ENCODE measurements at places on chromosomes 6 and 20.

- no peak for DNase-seq
Observed at GRCh38 chr6:116406678-116407345, 36.1 kb downstream of the DSE start.

DNA sequence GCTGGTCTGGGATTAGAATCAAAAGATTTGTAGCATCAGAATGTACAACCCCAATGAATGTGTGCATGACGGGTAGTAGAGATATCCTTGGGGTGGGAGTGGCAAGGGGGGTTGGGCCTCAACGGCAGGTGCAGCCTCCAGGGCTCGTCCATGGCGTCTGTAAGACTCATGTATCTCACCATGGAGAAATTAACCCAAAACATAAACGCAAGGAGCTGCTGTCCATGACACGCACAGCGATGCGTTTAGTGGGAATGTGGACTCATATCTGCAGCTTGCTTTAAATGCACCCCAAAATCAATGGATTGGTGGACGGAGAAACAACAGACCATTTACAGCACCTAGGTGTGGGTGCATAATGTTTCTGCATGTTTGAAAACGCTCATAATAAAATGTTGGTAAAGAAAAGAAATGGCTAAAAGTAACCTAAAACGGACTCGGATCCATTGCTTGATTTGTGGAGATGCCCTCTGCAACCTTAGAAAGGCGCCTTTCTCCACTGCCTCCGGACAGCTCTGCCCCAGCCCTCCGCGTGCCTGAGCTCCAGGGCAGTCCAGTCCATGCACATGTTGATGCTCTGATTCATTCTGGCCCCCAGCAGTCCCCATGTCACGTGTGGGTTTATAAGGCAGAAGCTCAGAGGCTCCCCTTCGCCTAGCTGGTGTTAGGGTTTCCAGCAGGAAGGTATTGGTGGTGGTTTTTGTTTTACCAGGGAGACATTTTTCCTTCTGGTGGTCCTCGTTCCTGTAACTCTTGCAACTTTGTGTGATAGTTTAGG lies 24.5 kb downstream of the PYGB start:
- no peak for DNase-seq

GRCh38 chr6:4100655-4101054 lies 21.7 kb upstream of the FAM217A start:
- no peak for DNase-seq

DNA sequence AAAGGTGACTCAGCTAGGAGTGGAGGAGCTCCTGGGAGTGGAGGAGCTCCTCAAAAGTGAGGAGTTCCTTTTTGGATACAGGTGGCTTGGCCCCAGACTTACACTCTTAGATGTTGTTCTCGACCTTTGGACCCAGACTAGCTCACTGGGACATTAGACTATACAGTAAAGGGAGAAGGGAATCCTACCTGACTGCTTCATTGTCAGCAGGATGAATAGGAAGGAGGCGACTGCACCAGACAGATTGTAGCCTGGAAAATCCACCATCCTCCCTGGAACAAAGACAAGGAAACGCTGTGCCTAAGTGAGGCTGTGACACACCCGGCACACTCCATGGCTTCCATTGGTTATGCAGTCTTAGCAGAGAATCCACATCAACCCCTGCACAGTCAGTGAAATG lies at the start of gene BTNL2:
Gene BTNL2, minus strand, starts transcription at position 325 of the 400 bp plus-strand sequence. Its CDS starts 58 bp downstream, at position 267.
- no peak for DNase-seq

DNA sequence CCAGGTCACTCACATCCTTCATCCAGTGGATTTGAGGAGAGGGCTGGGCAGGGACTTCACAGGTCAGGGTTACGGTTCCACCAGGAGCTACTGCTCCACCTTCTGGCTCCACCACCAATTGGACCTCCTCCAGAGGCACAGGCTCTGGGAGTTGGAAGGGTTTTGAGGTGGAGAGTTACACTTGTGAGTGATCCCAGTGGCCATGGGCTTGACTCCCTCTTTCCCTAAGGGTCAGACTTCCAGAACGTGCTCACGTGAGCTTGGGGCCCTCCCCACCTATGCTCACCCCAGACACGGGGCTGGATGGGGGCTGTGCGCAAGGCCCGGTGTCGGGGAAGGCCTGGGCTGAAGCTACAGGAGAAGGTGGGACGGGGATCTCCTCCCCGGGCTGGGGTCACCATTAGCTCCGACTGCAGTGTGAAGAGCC lies 1.5 kb downstream of the AGER start:
- no peak for DNase-seq

- no peak for DNase-seq
Observed at GRCh38 chr6:25641377-25641776, 10.6 kb upstream of the SCGN start.

DNA sequence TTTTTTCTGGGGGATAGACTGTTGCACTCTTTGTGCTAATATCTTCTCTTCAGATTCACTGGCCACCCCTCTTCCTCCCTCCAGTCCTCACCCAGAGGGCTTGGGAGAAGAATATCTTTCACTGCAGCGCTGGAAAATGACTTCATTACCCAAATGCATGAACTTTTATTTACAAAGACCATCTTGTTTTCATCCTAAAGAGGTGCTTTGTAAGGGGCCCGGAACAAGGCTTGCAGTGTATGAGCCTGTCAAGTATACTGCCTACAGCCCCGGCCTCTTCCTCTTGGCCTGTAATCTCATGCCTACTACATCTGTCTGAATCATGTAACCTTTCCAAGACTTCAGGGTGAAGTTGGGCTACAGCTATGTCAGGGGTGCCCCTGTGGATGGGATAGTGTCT lies 554 bp upstream of the LAMA4 start:
- no peak for DNase-seq

GRCh38 chr20:55054453-55054852 lies 579.1 kb downstream of the DOK5 start:
- no peak for DNase-seq

GRCh38 chr20:37354210-37355195 lies 8.6 kb downstream of the SRC start:
- DNase-seq: no peak

- DNase-seq: peak; percentile 45
Observed at GRCh38 chr6:41546475-41546865, 289 bp downstream of the FOXP4 start.

DNA sequence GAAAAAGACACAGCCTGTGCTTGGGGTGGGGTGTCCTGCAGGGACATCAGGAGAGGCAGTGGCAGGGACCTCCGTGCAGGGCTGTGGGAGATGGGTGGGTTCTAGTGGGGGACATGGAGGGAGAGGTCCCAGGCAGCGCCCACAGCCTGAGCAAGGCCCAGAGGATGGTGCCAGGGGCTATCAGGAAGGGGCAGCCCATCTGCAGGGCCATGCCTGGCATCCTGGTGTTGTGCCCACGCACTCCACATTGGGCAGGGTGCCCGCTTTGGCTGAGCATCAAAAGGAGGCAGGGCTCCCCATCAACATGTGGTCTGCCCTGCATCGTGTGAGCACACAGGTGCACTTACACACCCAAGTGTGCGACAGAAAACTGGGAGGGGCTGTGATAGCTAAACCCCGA lies 184.3 kb upstream of the SNX9 start:
- DNase-seq: no peak

GRCh38 chr20:2210646-2211552 lies 84.9 kb upstream of the TGM3 start:
- peak; percentile 9 for DNase-seq

GRCh38 chr6:127031511-127031910 lies 87.0 kb upstream of the RSPO3 start:
- DNase-seq: no peak

GRCh38 chr6:80767808-80768207 lies 661.3 kb downstream of the BCKDHB start:
- no peak for DNase-seq

- DNase-seq: no peak
Observed at GRCh38 chr20:18971574-18971973, 158.0 kb downstream of the SCP2D1 start.

DNA sequence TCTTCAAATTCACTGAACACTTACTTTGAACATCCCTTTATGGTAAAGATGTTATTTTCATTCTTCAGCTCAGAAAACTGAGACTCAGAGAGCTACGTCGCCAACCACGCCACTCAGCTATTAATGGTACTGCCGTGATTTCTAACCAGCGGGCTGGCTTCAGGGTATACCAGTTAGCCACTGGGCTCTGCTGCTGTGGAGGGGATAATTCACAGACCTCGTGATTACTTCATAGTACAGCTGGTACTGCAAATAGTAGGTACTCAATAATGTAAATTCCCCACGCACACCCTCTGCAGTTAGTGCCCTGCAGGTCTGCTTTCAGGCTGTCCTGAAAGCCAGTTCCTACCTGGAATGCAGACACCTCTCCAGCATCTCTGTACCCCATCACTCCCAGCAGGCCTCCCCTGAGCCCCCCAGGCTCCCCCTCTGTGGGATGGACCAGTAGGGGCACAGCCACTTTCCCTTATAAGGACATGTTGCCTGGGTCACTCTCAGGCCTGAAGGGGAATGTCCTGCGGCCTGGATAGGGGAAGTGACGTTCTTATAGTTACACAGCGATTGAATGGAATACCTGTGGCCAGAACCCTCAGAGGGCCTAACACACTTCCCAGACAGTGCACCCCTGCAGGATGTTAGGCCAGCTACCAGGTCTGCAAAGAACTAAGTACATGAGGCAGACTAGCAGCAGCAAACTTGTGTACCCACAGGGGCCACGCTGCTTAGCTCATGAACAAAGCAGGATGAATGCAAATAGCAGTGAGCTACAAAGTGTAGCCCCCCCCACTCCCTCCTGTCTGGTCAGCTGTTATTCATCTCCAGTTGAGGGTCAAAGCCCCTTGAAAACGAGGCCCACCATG lies 1.3 kb upstream of the OCSTAMP start:
- DNase-seq: no peak

DNA sequence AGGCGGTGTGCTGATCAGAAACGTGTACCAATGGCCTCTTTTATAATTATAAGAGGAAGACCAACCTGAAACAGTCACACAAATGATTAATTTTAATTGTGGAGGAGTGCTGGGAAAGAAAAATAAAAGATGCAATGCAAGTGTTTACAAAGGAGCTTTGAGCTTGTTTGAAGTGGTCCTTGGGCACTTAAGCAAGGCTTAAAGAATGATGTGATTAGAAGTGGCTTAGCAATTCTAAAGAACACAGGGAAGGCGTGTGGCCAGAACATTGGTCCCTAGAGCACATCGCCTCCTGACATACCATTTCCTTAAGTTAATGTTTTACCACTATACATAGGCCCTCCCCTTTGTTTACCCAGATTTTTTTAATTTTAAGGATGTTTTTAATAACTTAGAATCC lies 26.1 kb downstream of the PTPN1 start:
- no peak for DNase-seq

Measured in NAMALWA (cell line).